Astrocyte of the spinal cord (primary cell): ENCODE measurements at places on chromosomes 12 and 14.

DNA sequence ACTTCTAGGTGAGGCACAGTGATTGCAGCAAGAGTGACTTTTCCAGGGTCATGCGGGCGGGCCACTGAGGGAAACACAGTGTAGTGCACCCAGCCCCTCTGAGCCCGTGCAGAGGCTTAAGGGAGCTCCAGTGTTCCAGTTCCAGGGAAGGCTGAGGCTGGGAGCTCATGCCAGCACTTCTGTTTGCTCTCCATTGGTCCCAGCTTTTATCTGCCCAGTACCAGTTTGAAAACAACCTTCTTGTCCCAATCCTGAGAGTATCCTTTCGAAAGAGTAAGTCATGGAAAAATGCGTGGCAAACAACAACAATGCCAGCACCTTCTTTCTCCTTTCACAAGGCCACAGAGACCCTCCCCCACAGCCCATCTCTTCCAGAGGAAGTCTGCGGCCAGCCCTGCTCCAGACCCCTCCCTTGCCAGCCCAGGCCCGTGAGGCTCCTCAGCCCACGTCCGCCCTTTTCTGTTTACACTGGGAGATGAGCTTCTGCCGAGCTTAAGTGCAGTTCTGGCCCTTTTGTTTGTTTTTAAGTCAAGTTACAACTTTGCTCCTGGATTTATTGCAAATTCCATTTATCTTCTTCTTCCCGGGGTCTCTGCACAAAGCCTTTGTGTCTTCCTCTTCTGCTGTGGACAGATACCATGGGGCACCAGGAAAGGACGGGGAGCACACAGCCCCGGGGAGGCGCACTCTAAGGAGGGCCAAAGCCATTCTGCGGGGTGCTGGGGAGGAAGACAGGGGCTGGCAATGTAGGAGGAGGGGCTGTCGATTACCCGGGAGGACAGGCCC, 185.6 kb downstream of the ZFP36L1 start:
- DNase-seq = peak; percentile 56

- DNase-seq = no peak
Measured at GRCh38 chr14:66603945-66604344, 96.0 kb downstream of the GPHN start.

DNA sequence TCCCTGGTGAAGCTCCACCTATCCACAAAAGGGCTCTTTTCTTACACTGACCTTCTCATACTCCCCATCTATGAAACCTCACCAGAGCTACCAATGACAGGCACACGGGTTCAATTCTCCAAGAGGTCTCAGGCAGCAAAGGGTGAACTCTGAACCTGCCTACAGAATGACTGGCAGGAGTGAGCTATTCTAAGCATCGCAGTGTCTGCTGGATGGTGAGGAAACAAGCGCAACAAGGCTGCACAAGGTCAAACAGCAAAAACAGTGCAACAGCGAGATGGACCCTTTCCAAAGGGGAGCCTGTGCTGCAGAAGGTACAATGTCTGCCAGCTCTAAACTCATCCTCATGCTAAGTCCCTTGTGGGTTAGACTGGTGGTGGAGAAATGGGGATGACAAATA, 22.0 kb downstream of the TMCC3 start:
- DNase-seq = no peak

DNA sequence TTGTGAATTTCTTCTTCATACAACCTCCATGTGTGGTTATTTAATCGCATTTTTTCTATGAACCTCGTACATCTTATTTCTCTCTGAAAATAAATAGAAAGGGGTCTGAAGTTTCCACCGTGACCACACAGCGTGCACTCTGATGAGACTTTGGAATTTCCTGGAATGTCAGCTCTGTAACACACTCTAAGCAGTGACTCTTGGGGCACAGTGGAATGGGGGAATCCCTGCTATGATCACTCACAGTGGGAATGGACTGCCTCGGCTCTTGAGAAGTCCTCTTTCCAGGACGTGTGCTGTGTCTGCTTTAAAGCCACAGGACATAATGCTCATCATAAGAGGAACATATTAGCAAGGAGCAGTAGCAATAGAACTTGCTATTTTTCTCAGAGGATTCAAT, 416.2 kb downstream of the EGLN3 start:
- peak; percentile 15 for DNase-seq

DNA sequence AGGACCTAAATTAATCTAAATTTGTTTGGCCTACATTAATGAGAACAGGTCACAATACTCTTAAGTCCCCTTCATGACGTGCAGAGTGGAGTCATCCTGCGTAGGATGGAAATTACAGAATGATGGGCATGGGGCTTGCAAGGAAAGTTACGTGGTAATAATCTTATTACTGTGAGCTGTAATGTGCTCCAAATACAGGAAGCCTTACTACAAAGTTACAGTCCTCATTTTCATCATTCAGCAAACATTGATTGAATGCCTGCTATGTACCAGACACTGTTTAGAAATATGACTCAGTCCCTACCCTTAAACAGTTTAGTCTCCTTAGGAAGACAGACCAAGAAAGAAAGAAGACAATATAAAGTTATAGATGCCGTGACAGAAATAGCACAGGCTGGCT, 9.4 kb downstream of the HIGD1C start:
- peak; percentile 40 for DNase-seq

GRCh38 chr14:36658123-36659009, 3.3 kb upstream of the PAX9 start:
- no peak for DNase-seq

- no peak for DNase-seq
Measured at GRCh38 chr12:80707830-80708258, 410 bp downstream of the MYF6 start.

- no peak for DNase-seq
Measured at GRCh38 chr12:43148691-43149090, 403.3 kb downstream of the ADAMTS20 start.

DNA sequence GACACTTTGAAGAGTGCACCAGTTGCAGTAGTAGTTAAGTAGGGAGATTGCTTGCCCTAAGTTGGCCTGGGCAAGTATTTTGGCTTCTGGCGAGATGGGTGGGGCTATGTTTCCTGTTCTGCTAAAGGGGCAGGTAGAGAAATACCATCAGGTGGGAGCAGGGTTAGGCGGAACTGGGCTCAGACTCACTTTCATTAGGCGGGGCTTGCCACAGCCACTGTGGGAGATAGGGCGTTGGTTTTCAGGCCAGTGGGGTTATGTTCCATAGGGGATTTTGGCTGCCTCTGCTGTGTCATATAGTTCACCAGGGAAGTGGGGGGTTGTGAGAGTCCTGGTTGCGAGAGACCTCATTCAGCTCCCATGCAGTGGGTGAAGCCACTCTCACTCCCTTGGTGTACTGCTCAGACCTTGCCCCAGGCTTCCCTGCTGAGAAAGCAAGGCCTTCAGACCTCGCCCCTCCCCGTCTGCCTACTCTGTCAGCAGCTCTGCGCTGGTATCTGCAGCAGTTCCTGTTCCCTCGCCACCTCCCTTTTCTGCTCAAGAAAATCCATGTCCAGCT, 43.3 kb downstream of the AEBP2 start:
- no peak for DNase-seq

GRCh38 chr14:24307575-24308341, at the start of gene CIDEB:
TSS of gene CIDEB (minus strand) at chr14:24307977. CDS start at chr14:24307858, 119 bp downstream.
- peak; percentile 53 for DNase-seq

DNA sequence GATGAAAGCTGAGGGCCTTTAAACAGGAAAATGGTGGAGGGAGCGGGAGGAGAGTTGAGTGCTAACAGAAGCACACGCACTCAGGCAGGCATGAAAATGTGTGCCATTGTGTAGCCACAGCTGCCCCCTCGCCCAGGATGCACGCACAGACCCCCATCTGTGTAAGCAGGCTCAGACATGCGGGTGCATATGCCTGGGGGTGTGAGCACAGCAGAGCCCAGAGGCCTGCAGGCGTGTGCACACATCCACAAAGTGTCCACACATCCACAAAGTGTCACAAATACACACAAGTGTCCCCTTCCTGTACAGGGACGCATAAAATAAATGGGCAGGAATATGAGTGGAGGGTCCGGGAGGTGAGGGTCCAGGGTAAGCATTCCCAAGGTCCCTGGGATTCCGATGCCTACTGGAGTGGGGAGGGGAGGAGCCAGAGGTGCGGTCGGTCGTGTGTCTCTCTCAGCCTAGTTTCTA, 805 bp upstream of the KRT7 start:
- no peak for DNase-seq

GRCh38 chr12:51048661-51049251, 629 bp downstream of the LETMD1 start:
- no peak for DNase-seq
